ENCODE measurements at places on chromosomes 3 and 15.
A peak's percentile ranks its signal among the peaks of the same experiment; 100 is the strongest.

GRCh38 chr3:64038253-64038767 is 15.0 kb upstream of the PSMD6 start:
- no peak for DNase-seq

GRCh38 chr3:53800041-53800906 is 45.9 kb downstream of the CHDH start:
- DNase-seq, result no peak

DNA sequence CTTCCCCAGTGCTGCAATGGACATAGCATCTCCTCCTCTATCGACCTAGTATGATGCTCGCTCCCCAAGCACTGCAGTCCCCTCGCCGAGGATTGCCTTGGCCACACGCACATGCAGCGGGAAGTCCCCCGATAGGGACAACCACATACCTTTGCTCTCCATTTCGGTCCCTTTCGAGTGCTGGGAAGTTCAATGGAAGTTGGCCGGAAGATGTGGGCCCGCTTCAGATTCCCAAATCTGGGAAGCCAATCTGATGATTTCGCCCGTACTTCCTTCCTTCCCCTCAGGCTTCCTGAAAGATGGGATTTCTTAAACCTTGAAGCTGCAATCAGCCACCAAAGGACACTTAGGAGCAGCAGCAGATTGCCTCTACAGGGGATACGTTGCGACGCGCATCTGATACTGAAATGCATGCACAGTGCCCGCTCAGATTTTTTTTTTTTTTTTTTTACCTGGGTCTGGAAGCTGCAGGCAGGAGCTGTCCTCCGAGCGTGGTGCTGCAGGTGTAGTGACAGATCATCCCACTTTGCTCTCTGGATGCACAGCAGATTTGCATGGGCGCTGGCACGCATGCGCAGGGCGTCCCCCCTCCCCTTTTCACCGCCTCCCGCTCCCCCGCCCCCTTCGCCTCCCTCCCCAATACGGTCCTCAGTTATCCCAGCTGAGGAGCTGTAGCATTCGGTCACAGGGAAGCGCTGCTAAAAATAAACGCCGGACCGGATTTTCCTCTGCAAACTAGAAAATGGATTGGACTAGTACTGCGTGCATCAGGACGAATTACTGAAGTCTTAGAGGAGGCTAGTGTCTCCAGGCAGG is at the start of gene FGF12:
TSS of gene FGF12 (minus strand) at position 510 of the 816 bp plus-strand sequence.
- DNase-seq, result peak; percentile 25

DNA sequence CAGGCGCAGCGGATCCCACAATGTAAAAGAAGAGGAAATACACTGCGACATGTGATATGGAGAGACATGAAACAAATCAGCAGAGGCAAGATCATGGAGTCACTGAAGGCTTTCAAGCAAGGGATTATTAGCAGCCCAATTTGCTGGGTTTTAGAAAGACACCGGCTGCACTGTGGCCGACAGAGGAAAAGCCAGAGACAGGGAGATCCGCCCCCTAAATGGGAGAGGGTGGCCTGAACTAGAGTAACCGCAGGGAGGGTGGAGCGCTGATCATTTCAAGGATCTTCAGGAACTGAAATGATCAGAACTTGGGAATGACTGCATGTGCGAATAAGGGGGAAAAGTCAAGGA is 612 bp upstream of the C15orf40 start:
- no peak for DNase-seq

GRCh38 chr15:96093063-96093462 is 237.4 kb upstream of the NR2F2 start:
- no peak for DNase-seq

- no peak for DNase-seq
Observed at GRCh38 chr3:186603159-186603558, 9.7 kb upstream of the AHSG start.

- DNase-seq, result no peak
Observed at GRCh38 chr3:52399593-52399992, 45.3 kb downstream of the SEMA3G start.

- DNase-seq, result peak; percentile 88
Observed at GRCh38 chr15:72685925-72686794, at the start of the genes BBS4 and HIGD2B. Gene BBS4 (plus strand): TSS chr15:72686207. CDS start chr15:72686228, 21 bp downstream. Gene HIGD2B (minus strand): TSS chr15:72686182. CDS start chr15:72676374, 9,808 bp downstream.

DNA sequence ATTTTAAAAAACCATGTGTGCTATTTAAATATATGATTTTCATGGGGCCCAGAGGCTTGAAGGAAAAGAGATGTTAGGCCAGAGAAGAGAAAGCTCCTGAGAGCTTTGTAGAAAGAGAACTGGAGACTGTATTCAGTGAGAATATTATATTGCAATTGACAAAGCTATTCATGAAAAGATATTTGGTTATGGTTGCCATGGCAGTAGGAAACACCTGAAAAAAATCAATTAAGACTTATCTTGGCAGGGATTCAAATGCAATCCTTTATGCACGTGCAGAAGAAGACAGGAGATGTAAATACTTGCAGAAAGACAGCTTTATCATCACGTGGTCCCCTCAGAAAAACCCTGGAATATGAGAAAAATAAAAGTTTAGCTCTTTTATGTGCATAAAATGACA is 636.0 kb upstream of the TBL1XR1 start:
- no peak for DNase-seq

DNA sequence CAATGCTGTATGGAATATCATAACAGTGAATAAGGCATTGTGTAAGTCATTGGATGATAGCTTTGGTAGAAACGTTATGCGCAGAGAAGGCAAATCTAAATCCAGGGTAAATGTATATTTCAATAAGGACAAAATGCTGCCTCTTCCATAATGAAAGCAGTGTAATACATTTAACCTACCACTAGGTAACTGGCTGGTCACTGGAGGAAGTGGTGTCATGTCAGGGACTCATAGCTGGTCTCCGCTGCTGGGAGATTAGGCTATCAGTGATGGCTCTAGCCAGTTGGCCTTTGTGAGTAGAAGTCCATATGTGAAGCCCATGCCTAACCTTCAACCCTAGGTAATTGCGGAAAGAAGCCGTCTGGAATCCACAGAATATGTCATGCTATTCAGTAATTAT is 140.9 kb downstream of the NLGN1 start:
- no peak for DNase-seq

GRCh38 chr15:48352474-48353072 is 21.3 kb downstream of the DUT start:
- DNase-seq, result peak; percentile 82

- peak; percentile 30 for DNase-seq
Observed at GRCh38 chr3:104916971-104917370, 449.7 kb upstream of the ALCAM start.

DNA sequence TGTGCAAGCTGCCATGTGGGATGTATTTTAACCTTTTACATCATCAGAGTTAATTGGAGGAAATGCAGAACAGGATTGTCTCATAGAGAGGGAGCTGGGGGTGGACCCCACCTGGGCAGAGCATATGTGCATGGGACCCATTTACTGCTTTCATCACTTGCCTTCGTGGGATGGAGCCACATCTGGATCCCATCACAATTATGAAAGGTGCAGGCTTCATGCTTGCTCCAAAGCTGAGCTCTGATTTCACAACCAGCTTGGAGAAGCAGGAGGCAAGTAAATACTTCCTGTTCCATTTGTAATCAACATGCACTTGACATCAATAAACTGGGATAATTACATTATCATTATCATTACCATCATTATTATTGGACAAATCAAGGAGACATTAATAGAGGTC is 161.9 kb downstream of the ALDH1A2 start:
- no peak for DNase-seq

DNA sequence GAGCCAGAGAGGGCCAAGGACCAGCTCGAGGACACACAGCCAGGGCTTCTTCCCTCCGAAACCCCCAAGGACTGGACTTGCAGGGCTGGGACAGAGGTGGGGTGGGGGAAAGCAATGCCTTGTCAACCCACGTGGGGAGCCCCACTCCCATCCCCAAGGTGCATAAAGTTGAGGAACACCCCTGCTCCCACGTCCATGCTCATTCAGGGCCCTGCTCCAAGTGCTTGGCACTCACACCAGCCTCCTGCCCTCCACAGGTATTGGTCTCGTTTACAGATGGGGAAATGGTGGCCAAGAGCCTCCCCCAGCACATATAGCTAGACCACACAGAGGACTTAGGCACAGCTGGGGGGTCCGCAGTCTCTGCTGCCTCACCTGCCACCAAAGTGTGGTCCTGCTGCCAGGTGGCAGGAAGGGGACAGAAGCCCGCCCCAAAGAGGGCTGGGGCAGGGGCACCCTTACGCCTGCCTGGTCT is 50.5 kb upstream of the CSPG4 start:
- no peak for DNase-seq

- DNase-seq, result no peak
Observed at GRCh38 chr3:23508464-23508863, 297.3 kb upstream of the UBE2E1 start.

DNA sequence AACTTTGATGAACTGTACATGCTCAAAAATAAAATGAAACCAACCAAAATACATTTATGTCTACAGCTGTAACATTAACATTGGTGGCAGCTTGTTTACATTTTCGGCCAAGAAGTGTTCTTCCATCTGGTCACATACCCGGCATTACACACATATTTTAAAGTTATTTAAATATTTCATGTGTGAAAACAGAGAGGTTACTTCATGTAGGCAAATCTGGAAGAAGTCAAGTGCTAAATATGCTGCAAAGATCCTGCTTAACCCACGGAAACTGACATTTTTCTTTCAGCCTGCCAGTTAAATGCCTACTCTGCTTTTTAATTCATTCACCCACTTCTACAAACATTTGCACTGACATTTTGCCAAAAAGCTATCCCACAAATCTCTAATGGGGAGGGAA is 69.7 kb downstream of the MB21D2 start:
- DNase-seq, result peak; percentile 42

DNA sequence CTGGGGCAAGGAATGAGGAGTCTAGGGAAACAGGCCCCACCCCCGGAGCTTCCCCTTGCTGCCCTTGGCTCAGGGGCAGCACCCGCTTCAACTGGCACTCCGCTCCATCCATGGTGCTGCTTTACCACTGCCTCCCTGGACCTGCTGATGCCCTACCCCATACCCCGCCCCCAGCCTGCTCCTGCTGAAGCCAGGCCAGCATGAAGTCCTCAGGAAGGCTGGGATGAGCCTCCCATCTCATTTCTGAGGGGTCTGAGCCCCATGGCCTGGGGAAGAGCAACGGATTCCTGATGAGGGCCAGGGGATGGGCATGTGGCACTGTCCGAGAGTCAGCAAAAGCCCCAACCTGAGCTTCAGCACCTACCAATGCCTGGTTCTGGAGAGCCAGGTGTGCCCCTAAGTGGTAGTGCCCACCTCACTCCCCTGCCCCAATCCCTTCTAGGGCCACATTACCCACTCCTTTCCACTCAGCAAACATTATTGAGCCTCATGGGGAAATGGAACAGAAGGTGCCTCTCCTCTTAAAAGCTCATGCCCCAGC is 21.0 kb downstream of the SEC61A1 start:
- DNase-seq, result no peak

- no peak for DNase-seq
Observed at GRCh38 chr3:58158442-58159153, 52.2 kb downstream of the DNASE1L3 start.

DNA sequence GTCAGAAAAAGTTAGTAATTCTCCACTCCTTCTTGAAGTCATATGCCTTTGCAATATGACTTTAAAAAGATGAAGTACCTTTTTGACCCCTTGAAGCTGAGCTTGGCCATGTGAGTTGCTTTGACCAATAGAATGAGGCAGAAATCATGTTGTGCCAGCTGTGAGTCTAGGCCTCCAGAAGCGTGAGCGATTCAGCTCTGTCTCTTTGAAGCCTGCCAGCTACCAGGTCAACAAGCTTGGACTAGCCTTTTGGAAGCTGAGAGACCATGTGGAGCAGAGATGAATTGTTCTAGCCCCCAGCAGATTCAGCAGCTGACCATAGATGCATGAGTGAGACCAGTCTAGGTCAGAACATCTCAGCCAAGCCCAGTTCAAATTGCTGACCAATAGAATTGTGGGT is 69.8 kb upstream of the EOMES start:
- DNase-seq, result no peak

- DNase-seq, result no peak
Observed at GRCh38 chr15:80861731-80862170, 82.6 kb downstream of the CEMIP start.

- no peak for DNase-seq
Observed at GRCh38 chr3:179234199-179234598, 16.7 kb downstream of the KCNMB3 start.

DNA sequence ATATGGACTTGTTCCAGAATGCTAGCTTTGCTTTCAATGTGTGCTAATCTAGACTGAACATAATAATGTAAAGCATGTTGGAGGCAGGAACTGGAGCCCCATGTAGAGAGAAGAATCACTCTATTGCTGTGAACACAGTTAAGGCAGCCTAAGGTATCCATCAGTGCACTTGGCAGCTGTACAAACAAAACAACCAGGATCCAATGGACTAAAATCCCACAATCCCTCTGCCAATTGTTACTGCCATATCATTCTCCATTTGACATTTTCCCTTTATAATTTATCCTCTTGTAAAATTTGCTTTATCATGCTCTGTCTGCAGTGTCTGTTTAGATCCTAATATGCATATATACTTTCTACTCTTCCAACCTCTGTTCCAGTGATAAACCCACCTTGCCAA is 756.8 kb upstream of the LMCD1 start:
- no peak for DNase-seq

- no peak for DNase-seq
Observed at GRCh38 chr3:127822682-127823425, 539 bp upstream of the MGLL start.

GRCh38 chr3:187014417-187014864 is 84.1 kb downstream of the ST6GAL1 start:
- no peak for DNase-seq

DNA sequence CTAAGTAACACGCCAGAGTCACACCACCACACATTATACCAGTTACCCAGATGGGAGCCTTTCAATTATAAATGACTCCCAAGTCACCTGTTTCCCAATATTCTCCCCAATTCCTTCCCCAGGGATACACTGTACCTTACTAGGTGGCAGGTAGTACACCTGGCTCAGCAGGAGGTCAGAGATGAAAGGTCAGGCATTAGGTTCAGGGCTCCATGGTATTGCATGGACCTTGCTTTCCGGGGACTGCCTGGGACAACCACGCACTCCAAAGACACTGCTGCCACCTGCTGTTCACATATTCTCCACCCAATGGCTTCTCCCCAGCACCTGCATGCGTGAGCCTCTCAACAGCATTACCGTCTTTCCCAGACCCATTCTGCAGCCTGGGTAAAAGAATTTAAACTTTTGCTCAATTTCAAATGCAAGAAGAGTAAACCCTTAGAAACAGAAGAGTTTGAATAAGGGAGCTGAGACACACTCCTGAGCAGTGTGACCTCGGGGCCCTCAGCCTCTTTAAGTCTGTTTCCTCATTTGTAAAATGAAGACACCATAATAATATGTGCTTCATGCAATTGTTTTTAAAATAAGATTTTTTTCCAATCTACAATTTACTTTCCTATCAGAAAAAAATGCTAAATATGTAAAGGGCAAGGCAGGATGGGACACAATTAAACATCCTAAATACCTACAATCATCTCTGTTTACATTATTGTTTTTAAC is 28.0 kb upstream of the LACTB start:
- DNase-seq, result peak; percentile 75

- peak; percentile 71 for DNase-seq
Observed at GRCh38 chr3:9947025-9947995, 4.9 kb downstream of the PRRT3 start.

GRCh38 chr3:53696401-53697172 is 149.6 kb downstream of the CHDH start:
- DNase-seq, result no peak
